Uterus (tissue), 4 donors: ENCODE measurements at places on chromosomes 6 and 20. TPM values are rescaled to one million over a fixed set of nuclear protein-coding genes. Genes with fewer than 3 reads are reported as not detected.

DNA sequence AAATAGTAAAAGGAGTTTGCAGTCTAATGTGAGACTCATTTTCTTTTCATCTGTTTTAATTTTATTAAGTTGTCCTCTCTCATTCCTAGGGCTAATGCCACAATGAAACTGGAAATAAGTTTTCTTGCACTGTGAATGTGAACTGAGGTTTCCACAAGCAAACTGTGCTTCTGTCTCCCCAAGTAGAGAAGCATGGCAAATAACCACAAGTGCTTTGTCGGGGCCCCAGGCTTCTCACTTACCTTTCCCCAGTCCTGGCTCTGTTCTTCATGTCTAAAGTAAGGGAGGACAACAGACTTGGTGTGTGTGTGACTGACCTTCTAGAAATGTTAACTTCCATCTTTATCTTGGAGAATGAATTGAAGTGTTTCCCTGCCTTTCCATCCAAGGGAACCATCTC, 80.8 kb downstream of the CBFA2T2 start:
- no peaks in the 10 kb centered on the region for H3K4me1 ChIP-seq
- DNase-seq: no peak
- no peak overlapping the region for H3K27ac ChIP-seq
- no peaks in the 10 kb centered on the region for H3K36me3 ChIP-seq
- no peak overlapping the region for H3K4me3 ChIP-seq

DNA sequence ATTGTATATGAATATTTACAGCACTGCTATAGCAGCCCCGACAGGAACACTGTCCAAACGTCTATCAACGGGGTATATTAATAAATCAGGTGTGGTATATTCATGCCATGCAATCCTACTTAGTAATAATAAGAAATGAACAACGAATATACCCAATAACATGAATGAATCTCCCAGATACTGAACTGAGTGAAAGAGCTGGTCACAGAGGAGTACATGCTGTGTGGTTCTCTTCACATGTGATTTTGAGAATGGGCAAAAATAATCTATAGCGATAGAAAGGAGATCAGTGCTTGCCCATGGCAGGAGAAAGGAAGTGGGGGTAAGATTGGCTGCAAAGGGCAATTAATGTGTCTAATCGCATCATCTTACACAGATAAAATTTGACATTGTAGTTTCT, 3.7 kb upstream of the TAAR6 start:
- DNase-seq: no peak
- no peaks in the 10 kb centered on the region for H3K36me3 ChIP-seq
- no peaks in the 10 kb centered on the region for H3K4me1 ChIP-seq
- no peak overlapping the region for H3K4me3 ChIP-seq
- H3K27me3 ChIP-seq: no peaks in the 10 kb centered on the region

DNA sequence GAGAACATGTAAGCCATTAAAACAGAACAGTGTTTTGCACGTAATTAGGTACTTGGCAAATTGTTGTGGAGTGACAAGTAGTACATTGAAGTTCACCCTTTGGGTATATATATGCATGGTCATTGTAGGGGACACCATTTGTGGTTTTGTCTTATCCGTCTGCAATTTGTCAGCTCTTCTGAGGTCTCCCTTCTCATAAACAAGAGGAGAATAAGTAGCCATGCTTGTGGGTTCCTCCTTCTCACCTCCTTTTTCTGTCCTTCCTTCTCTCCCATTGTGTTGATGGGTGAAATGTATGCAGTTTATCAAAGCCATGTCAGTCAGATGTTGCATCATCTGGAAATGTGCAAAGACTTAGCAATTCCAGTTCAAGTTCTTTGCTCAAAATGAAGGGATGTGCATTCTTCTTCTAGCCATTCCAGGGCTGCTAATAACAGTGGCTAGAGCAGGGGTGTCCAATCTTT, 70.9 kb downstream of the QKI start:
- no peaks in the 10 kb centered on the region for H3K36me3 ChIP-seq
- H3K27ac ChIP-seq: no peak overlapping the region
- H3K4me1 ChIP-seq: no peaks in the 10 kb centered on the region
- no peak overlapping the region for H3K4me3 ChIP-seq
- H3K27me3 ChIP-seq: no peaks in the 10 kb centered on the region
- DNase-seq: no peak

DNA sequence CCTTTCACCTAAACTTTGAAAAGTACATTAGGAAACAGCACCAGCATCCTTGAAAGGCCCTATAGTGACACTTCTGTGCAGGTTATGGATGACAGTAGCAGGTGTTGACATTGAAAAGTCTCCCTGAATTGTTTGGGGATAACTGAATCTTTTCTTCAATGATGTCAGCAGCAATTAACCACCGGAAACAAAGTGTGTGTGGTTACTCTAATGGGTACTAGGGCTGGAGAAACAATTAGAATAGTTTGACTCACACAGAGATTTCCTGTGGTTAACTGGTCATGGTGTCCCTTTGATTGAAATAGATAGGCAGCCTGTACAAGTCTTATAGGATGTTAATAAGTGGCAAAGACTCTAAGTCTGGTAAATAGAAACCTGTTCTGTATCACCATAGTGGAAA, 189.1 kb downstream of the TBX18 start:
- H3K27ac ChIP-seq: no peak overlapping the region
- no peaks in the 10 kb centered on the region for H3K36me3 ChIP-seq
- no peaks in the 10 kb centered on the region for H3K4me1 ChIP-seq
- H3K27me3 ChIP-seq: no peaks in the 10 kb centered on the region
- DNase-seq: no peak

- H3K27me3 ChIP-seq: no peaks in the 10 kb centered on the region
- H3K4me3 ChIP-seq: no peak overlapping the region
- no peak overlapping the region for H3K27ac ChIP-seq
- DNase-seq: no peak
These were observed 27.7 kb downstream of the OVOL2 start for GRCh38 chr20:18030020-18030419.

DNA sequence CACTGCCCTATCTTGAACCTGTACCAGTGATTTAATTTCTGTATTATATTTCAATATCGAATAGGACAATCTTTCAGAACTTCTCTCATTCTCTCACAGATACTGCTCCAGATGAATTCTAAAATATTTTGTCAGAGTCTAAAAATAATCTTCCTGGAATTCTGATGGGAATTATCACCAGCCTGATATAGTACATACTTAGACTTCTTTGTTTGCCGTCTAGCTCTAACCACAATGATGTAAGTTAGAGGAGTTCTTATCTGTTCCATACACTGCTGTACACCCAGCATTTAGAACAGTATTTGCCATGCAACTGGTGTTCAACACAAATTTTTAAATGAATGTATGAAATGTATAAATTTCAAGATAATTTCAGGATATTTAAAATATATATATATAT, 1.3 kb upstream of the HUS1B start:
- no peak overlapping the region for H3K4me3 ChIP-seq
- H3K4me1 ChIP-seq: no peaks in the 10 kb centered on the region
- DNase-seq: no peak
- H3K27me3 ChIP-seq: no peaks in the 10 kb centered on the region

GRCh38 chr6:112396221-112396620, 49.1 kb downstream of the RFPL4B start:
- H3K4me3 ChIP-seq: no peak overlapping the region
- no peaks in the 10 kb centered on the region for H3K27me3 ChIP-seq
- no peaks in the 10 kb centered on the region for H3K36me3 ChIP-seq
- H3K4me1 ChIP-seq: no peaks in the 10 kb centered on the region
- no peak overlapping the region for H3K27ac ChIP-seq
- no peak for DNase-seq

- no peak for DNase-seq
- H3K27ac ChIP-seq: no peak overlapping the region
- no peak overlapping the region for H3K4me3 ChIP-seq
- no peaks in the 10 kb centered on the region for H3K4me1 ChIP-seq
- no peaks in the 10 kb centered on the region for H3K36me3 ChIP-seq
- no peaks in the 10 kb centered on the region for H3K27me3 ChIP-seq
These were observed 457.9 kb upstream of the PTCHD4 start for GRCh38 chr6:48568856-48569255.

- H3K27me3 ChIP-seq: no peaks in the 10 kb centered on the region
- no peaks in the 10 kb centered on the region for H3K36me3 ChIP-seq
- DNase-seq: no peak
- H3K4me3 ChIP-seq: no peak overlapping the region
- no peaks in the 10 kb centered on the region for H3K4me1 ChIP-seq
These were observed 324.6 kb upstream of the PLCB4 start for GRCh38 chr20:8744228-8744844.

- no peak overlapping the region for H3K4me3 ChIP-seq
- no peak overlapping the region for H3K27ac ChIP-seq
- no peaks in the 10 kb centered on the region for H3K4me1 ChIP-seq
- H3K27me3 ChIP-seq: no peaks in the 10 kb centered on the region
- H3K36me3 ChIP-seq: no peaks in the 10 kb centered on the region
These were observed 308.7 kb upstream of the TFAP2D start for GRCh38 chr6:50404643-50405042.

DNA sequence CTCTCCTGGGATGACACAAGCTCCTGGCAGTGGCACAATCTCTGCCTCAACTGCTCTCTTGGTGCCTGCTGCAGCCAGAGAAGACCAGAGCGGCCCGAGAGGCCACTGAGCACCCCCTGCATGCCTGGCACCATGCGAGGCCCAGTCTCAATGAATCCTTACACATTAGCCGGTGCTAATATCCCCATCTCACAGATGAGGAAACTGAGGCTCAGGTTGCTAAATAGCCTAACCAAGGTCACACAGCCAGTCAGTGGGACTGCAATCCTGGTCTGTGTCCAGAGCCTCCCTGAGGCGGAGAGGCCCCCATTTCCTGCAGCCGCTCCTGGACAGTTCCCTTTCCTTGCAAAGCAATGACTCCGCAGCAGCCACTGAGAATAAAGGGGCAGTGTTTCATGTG, 81.2 kb downstream of the GRM4 start:
- DNase-seq: no peak
- no peak overlapping the region for H3K27ac ChIP-seq
- H3K27me3 ChIP-seq: no peaks in the 10 kb centered on the region
- H3K4me3 ChIP-seq: no peak overlapping the region

DNA sequence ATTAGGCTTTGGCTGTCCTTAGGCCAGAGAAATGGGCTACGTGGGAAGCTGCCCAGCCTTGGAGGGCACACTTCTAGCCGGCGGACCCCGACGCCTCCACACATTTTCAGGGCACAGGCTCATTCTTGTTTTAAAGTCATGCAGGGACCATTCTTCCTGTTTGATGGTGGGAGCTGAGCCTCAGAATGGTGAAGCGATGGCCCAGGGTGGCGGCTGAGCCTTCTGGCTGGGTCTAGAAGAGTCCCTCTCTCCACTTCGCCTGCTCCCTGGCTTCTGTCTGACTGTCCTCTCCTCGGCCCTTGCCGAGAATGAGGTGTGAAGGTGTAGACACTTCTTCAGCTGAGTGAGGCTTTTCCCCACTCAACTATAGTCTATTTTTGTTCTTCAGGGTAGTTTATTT, 114.4 kb downstream of the SULF2 start:
- DNase-seq: no peak
- H3K27me3 ChIP-seq: no peaks in the 10 kb centered on the region
- no peaks in the 10 kb centered on the region for H3K4me1 ChIP-seq
- H3K36me3 ChIP-seq: no peaks in the 10 kb centered on the region

DNA sequence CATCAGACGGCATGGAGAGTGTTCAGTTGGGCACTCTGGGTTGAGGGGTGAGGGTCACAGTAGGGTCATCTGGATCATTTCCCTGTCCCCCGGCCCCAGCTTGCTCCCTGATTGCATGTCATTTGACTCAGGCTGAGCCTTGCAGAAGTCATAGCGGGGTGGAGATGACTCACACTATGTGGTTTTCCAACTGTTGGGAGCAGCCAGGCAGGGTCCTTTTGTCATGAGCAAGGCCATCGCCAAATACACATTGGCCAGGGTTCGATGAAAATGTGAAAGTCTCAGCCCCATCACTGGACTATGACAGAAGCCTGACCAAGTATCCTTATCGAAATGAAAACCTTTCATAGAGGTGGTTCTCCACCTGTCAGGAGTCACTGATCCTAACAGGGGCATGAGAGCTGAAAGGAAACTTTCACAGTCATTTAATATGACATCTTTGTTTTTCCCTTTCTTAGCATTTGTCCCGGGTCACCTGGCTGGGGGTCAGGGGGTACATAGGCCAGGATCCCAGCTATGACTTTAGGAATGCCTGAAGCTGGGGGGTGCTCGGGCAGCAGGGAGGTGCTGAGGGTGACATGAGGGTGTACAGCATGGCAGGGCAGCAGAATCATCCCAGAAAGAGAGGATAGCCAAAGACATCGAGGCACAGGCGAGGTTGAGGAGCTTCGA, 70.2 kb upstream of the CD93 start:
- no peak for DNase-seq
- no peaks in the 10 kb centered on the region for H3K36me3 ChIP-seq
- H3K27ac ChIP-seq: peak overlapping the region; percentile 33
- no peak overlapping the region for H3K4me3 ChIP-seq

DNA sequence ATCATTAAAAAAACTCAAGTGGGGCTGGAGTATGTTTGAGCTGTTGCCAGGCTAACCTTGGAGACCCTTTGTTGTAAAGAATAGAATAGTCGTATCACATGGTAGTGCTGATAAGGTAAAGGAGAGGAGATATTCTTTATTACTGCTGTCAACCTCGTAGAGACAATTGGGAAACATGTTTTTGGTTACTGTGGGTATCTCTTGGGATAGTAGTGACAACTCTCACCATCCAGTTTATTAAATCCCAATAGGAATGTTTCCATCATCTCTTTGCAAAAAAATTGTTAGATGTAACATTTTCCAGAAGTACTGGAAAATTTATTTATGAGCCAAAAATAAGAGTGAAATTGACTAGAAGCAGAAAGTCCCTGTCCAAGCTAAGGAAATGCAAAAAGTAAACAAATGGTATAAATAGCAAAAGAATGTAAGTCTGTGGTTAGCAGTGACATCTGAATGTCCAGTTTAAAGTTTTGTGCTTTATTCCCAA, 829.3 kb upstream of the CITED2 start:
- H3K27ac ChIP-seq: no peak overlapping the region
- H3K4me3 ChIP-seq: no peak overlapping the region
- no peaks in the 10 kb centered on the region for H3K27me3 ChIP-seq
- DNase-seq: no peak
- H3K4me1 ChIP-seq: no peaks in the 10 kb centered on the region

DNA sequence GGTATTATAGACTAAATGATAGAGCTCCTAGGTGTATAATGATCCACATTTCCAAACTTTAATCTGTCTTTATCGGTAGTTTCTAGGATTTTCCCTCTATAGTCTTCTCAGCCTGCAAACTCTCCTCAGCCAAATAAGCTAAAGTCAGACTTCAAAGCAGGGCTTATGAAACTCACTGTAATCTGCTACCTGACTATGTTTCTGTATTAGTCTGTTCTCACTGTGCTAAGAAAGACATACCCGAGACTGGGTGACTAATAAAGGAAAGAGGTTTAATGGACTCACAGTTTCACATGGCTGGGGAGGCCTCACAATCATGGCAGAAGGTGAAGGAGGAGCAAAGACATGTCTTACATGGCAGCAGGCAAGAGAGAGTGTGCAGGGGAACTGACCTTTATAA, 928.7 kb upstream of the ADGRB3 start:
- DNase-seq: no peak
- H3K36me3 ChIP-seq: no peaks in the 10 kb centered on the region
- no peak overlapping the region for H3K4me3 ChIP-seq
- H3K27me3 ChIP-seq: no peaks in the 10 kb centered on the region
- no peak overlapping the region for H3K27ac ChIP-seq
- H3K4me1 ChIP-seq: no peaks in the 10 kb centered on the region

GRCh38 chr6:151630387-151630786, 136.6 kb downstream of the CCDC170 start:
- peak overlapping the region; percentile 61 for H3K27ac ChIP-seq
- no peaks in the 10 kb centered on the region for H3K27me3 ChIP-seq
- no peak for DNase-seq
- no peaks in the 10 kb centered on the region for H3K36me3 ChIP-seq

ELMO2 gene
- total RNA-seq: 55.4 TPM

FAM217A gene
- total RNA-seq: not detected

ZCCHC3 gene
- total RNA-seq: 56.7 TPM

CST2 gene
- not detected for total RNA-seq

TCP11 gene
- total RNA-seq: 1.8 TPM

RAET1L gene
- not detected for total RNA-seq

OLIG3 gene
- total RNA-seq: not detected
